ENCODE measurements at places on chromosomes 5 and 9.

GRCh38 chr5:125209650-125210049 lies 463.2 kb upstream of the ZNF608 start:
- DNase-seq = no peak

GRCh38 chr5:107383414-107383813 lies 287.3 kb downstream of the EFNA5 start:
- DNase-seq = no peak

- DNase-seq = no peak
These were observed 16.9 kb upstream of the ZNF782 start for GRCh38 chr9:96871176-96871575.

DNA sequence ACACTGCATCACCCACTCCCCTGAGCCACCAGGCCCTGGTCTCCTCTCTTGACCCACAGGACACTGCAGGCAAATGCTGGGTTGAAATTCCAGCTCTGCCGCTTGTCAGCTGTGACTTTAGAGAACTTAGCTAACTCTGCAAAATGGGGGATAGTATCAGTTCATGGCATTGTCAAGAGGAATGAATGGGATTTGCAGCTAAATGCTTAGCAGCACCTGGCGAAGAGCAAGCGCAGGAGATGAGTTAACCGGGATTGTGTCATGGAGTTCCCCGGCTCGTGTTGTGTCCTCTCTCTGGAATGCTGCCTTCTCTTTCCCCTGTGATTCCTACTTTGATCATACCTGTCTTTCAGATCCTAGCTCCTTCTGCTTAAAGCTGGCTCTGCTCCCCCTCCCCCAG lies 67.1 kb downstream of the DAB2IP start:
- DNase-seq = no peak

- DNase-seq = peak; percentile 84
These were observed 332.3 kb downstream of the CWC27 start for GRCh38 chr5:65100911-65101631.

DNA sequence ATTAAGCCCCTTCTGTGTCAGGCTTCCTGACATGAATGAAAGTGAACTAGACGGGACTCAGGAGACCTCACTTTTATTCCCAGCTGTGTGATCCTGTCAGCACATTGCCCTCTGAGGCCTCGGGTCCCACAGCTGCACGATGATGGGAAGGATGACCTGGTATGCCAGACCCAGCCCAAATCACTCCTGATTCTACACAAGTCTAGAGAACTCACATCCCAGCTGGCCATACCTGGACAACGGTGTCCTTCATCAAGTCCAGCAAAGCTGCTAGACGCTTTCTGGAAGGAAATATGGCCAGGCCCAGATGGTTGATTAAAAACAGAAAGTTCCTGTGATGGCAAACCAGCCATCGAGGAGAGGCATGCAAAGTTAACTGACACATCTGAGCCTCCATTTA lies 118.0 kb upstream of the FSTL4 start:
- DNase-seq = no peak

DNA sequence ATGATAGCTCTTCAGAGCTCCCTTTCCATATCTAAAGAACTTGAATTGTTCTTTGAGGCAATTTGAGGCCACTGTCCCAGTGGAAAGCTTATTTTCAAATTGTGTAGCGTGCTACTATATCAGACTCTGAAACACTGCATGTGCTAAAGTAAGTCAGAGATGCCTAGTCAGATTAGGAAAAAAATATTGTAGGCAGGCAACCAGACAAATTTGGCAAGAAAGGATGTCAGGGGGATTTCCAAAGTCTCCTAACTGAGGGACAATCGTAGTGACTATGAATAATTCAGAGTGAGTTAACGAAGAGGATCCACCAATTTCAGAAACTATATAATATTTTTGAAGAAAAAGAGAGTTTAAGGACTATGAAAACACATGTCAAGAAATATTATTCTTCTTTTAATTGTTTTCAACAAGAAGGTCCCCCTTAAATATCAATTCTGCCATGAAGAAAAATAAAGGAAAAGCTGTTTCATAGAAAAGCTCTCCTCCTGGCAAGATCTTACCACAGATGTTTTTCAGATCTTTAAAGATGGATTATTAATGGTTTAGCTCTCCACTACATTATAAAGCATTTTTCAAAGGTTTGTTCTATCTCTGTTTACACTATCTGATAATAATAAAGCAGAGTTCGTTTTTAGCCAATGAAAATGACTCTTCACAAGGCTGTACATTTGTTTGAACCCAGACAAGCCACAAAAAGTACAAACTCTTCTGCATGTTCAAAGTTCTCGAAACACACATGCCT lies 273.5 kb upstream of the PTGER4 start:
- DNase-seq = no peak

- DNase-seq = no peak
These were observed 68.8 kb downstream of the NPR3 start for GRCh38 chr5:32779754-32780415.

DNA sequence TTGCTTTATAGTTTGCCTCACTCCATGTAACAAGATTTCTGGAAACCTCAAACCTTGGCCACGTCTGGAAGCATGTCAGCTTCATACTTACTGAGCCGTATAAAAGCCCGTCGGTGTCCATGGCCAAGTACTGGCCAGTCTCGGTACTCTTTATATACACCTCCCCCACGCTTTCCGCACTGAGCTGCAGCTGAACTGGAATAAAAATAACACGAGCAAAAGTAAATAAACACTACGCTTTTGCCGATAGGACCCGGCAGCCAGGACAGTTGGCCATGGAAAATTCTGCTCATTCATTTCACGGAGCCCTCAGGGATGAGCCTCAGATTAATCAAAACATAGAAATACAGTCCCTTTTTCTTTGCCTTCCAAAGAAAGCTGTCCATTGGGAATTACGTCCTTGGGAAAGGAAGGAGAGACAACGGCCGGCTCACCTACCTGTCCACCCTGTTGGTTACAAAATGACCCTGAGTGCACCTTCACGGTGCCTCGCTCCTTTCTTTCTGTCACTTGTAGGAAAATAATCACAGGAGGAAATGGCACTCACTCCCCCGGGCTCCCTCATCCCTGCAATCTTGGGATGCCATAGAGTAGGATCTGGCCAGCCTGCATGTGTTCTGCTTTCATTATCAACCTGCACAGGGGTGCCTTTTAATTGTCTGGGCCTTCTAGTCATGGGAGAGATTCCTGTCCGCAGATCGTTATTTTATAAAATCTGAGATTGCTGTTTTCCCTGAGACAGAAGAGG lies 85.1 kb downstream of the FGF1 start:
- DNase-seq = peak; percentile 29

DNA sequence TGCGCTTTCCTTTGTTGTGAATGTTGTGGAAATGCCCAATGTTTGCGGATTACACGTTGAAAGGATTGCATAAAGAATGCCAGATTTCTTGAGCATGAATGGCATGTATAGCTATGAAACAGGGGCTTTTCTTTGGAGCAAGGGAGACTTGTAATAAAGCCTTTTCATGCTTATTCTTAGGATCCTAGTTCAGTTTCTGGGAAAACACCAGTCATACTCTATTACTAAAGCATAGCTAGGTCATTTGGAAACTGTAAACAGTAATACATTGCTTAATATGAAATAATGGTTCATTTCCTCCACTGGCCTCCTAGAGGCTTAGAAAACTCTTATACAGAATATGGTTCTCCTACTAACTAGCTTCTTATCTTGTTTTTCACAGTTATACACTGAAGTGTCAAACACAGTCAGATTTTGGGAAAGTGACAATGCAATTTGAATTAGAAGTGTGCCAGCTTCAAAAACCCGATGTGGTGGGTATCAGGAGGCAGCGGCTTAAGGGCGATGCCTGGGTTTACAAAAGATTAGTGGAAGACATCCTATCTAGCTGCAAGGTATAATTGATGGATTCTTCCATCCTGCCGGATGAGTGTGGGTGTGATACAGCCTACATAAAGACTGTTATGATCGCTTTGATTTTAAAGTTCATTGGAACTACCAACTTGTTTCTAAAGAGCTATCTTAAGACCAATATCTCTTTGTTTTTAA lies 104.2 kb downstream of the MELK start:
- DNase-seq = no peak

DNA sequence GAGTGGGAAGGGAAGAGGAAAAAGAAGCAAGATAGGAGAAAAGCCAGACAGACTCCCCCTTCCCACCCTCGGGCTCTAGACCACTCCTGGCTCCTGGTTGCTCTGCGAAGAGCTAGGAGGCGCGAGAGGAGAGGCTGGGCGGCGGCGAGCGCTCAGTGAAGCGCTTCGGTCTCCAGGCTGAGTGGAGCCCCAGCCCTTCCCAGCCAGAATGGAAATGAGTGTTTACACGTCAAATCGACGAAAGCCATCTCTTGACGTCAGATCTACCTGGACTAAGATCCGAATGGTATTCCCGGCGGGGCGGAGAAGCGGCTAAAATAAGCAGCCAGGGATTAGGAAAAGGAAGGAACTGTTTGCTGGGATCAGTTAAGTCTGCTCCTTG lies at the start of gene PCSK1:
Gene PCSK1, minus strand, starts transcription at position 183 of the 382 bp plus-strand sequence. CDS start 206 bp downstream, outside the sequence.
- DNase-seq = peak; percentile 11

- no peak for DNase-seq
These were observed 116.6 kb downstream of the SH3GL2 start for GRCh38 chr9:17695482-17695881.

DNA sequence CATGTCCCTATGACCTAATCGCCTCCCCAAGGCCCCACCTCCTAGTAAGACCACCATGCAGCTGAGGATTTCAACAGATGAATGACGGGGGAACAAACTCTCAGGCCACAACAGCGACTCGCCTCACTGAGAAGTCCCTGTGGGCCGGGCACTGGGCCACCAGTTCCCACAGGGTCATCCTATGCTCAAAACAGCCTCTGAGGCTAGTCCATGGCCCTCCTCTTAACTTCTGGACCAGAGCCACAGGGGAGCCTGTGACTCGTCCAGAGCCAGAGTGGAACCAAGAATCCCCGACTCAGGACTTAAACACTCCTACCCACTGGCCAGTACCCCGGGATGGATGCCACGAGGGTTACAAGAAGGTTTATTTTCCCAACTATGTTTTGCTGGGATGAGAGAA lies 12.3 kb downstream of the GFPT2 start:
- peak; percentile 36 for DNase-seq

DNA sequence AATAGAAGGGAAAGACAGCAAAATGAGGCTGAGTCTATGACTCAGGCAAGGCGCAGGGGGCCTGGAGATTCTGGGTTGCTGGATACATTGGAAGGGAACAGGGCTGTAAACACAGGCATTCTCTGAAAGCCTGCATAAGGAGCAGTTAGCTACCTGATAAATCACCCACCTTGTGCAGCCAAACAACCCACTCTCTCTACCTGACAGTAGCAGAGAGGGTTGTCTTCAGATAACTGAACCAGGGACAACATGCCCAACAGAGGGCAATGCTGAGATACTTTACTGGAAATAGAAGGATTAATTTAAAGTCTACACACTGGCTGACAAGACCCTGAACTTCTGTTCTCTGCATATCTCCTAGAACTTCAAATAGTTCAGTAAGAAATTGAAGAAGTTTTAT lies 161.6 kb downstream of the KCTD16 start:
- no peak for DNase-seq

DNA sequence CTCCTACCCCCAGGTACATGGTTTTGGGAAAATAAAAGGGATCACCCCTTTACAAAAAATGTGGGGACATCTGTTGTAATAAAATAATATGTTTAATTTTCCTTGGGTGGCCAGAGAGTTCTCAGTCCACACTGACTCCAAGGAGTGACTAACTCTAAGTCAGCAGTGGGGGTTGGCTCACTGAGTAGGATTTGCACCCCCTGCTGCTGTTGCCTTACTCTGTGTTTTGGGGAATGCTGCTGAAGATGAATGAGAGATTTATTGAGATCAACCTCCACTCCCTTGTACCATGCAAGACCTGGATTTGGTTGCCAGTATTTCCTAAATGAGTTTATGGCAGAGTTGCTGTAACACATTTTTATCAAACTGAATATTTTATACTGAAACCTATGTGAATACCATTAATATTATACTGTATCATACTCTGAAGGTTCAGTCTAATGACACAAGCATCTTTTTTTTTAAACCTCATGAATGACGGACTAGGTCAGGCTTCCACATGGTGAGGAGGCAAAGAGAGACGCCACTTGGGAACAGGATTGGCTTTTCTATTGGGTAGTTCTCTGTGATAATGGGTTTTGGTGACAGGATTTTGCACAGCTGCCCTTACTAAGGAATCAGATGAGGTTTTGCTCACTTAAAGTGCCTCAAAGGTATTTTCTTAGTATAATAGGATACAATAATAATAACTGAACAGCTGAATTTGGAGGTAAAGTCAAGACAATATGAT lies 121.3 kb upstream of the OSMR start:
- DNase-seq = peak; percentile 49

- no peak for DNase-seq
These were observed 16.0 kb upstream of the TBC1D2 start for GRCh38 chr9:98271479-98271878.

DNA sequence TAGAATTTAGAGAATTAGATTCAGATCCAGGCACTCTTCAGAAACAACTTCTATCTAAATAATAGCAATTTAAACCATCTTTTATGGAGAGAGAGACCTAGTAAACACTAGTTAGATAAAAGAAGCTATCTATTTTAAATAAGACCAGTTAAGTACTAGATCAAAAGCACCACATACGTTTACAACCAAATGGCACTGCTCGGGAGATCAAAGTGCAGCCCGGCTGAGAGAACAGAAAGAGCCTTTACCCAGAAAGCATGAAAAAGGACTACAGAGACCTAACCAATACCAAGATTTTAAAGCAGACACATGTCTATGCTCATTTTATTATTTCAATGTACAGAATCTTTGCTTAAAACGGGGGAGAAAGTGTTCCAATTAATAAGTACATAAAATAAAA lies 30.8 kb downstream of the LIX1 start:
- DNase-seq = no peak

DNA sequence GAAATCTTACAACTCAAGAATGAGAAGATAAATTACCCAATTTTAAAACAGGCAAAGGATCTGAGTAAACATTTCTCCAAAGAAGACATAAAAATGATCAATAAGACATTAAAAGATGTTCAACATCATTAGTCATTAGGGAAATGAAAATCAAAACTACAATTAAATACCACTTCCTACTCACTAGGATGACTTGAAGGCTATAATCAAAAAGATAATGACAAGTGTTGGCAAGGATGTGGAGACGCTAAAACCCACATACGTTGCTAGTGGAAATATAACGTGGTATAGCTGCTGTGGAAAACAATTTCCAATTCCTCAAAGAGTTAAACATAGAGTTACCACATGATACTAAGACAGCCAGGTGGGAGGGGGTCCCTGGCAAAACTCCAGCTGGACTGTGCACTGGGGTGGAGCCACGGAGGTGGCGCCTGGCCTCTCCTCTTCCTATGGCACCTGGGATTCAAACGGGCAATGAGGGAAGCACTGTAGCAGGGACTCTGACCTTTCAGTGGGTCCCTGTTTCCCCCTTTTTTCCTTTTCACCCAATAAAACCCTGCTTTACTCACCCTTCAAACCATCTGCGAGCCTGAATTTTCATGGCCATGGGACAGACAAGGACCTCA lies 5.9 kb downstream of the ARSB start:
- no peak for DNase-seq

- no peak for DNase-seq
These were observed 107.3 kb upstream of the SPIN1 start for GRCh38 chr9:88280816-88281382.

- no peak for DNase-seq
These were observed 457.2 kb upstream of the ACTBL2 start for GRCh38 chr5:57939771-57940170.

GRCh38 chr9:96062031-96062430 lies 186.5 kb downstream of the ERCC6L2 start:
- DNase-seq = no peak

- DNase-seq = peak; percentile 53
These were observed 933.6 kb downstream of the CDH12 start for GRCh38 chr5:21919414-21920022.

- no peak for DNase-seq
These were observed 33.8 kb downstream of the SVEP1 start for GRCh38 chr9:110545705-110546104.

All from GM03348 (cell line).